ENCODE measurements at places on chromosomes 6 and 20. TPM values are rescaled to one million over a fixed set of nuclear protein-coding genes. Genes with fewer than 3 reads are reported as not detected.
A peak's percentile ranks its signal among the peaks of the same experiment; 100 is the strongest.

- no peaks in the 10 kb centered on the region for H3K4me1 ChIP-seq
- no peak for DNase-seq
- H3K27me3 ChIP-seq = no peaks in the 10 kb centered on the region
- H3K36me3 ChIP-seq = peaks cover 24% of the 10 kb centered on the region
- no peak overlapping the region for H3K4me3 ChIP-seq
These were observed 72.4 kb downstream of the SERAC1 start for GRCh38 chr6:158095671-158096070.

DNA sequence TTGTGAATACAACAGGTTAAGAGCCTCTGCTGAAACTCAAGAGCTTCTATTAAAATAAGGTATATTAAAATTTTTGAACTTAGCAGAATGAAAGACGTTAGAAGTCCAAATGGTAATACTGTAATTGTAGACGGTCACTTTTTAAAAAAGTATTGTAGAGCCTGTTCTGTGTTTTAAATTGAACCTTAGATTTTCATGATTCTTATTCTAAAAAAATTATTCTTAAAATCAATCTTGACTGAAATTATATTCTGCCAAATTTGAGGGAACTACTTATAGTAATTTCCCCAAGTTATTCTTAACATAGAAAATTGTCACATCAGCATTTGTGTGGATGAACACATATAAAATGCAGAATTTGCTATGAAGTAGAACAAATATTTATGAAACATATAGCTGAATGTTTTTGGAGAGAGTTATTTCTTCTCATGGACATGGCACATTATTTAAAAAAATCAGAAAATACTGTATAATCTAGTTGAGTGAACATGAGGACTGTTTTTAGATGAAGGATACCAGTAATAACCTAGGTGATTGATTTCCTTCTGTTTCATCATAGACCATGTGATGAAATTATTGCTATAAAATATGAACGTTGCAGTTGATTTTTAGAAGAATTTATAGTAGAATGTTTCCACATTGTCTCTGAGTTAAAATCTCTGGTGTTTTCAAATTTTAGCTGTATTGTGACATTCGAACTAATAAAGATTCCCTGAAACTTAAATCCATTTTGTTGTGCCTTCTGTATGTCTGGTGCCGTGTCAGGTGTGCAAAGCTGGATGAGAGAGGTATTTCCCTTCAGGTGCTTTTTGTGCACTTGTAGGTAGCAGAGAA lies 2.8 kb downstream of the TBPL1 start:
- peak overlapping the region; percentile 99 for H3K4me3 ChIP-seq
- H3K27me3 ChIP-seq = no peaks in the 10 kb centered on the region
- peaks cover 38% of the 10 kb centered on the region for H3K4me1 ChIP-seq

DNA sequence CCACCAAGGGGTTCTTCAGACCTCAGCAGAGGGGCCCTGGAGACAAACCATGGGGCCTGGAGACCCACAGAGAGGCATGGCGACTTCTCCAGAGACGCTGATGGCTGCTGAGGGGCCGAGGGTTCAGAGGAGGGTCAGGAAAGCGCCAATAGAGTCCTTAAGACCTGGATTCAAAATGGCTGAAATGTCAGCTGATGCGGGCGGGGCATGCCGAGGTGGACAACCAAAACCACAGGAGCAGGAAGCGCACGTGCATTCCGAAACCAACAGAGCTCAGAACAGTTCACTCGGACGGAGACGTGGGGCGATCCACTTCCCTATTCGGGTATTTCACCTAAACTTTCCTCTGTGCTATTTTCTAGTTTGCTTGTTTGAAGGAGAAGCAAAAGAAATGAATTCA lies 99.9 kb upstream of the RIN2 start:
- H3K27me3 ChIP-seq = peaks cover 5% of the 10 kb centered on the region
- peaks cover 23% of the 10 kb centered on the region for H3K4me1 ChIP-seq
- H3K27ac ChIP-seq = no peak overlapping the region
- no peak for DNase-seq
- H3K4me3 ChIP-seq = no peak overlapping the region
- H3K36me3 ChIP-seq = peaks cover 3% of the 10 kb centered on the region

- no peak overlapping the region for H3K27ac ChIP-seq
- no peak overlapping the region for H3K4me3 ChIP-seq
- H3K36me3 ChIP-seq = no peaks in the 10 kb centered on the region
- H3K27me3 ChIP-seq = peaks cover 3% of the 10 kb centered on the region
- DNase-seq = no peak
- peaks cover 14% of the 10 kb centered on the region for H3K4me1 ChIP-seq
These were observed 191.5 kb downstream of the CDH4 start for GRCh38 chr20:61443443-61444126.

- peaks cover 11% of the 10 kb centered on the region for H3K27me3 ChIP-seq
- no peak overlapping the region for H3K27ac ChIP-seq
- no peak for DNase-seq
- H3K4me3 ChIP-seq = no peak overlapping the region
These were observed 66.4 kb upstream of the PDE10A start for GRCh38 chr6:165729307-165729936.

- H3K4me3 ChIP-seq = no peak overlapping the region
- H3K27ac ChIP-seq = no peak overlapping the region
- peaks cover 17% of the 10 kb centered on the region for H3K4me1 ChIP-seq
- H3K27me3 ChIP-seq = no peaks in the 10 kb centered on the region
- peaks cover 3% of the 10 kb centered on the region for H3K36me3 ChIP-seq
These were observed 64.4 kb upstream of the NHSL1 start for GRCh38 chr6:138563650-138564049.

DNA sequence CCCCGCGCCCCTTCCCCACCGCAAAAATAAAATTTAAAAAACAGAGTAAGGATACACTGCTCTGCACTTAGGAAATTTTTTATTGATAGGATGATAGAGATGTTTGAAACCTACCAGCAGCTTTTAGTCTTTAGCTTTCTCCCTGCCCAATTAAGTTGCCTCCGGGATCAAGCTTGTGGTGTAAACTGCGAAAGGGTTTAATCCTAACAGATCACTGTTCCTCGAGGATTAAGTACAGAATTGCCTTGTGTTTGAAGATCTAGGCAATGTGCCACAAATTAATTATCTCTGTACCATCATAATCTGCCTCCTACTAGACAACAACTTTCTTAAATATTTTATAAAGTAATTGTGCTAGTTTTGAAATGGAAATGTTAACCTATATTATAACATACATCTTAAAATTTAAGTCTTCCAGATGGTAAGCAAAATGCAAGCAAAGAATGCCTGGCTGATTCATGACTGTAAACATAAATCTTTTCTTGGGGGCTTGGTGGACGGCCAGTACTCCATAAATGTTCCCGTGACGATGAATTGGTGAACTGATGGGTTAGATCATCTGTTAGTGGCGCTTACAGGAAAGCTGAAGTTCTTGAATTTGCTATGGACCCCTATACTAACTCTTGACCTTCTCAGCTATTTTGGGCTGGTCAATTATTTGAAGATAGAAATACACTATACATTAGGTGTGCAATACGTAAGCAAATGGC lies 58.0 kb upstream of the ARHGAP18 start:
- peak overlapping the region; percentile 89 for H3K4me3 ChIP-seq
- H3K36me3 ChIP-seq = no peaks in the 10 kb centered on the region
- no peak overlapping the region for H3K27ac ChIP-seq
- DNase-seq = no peak

GRCh38 chr6:85561750-85562357 lies 31.8 kb downstream of the SNX14 start:
- peaks cover 10% of the 10 kb centered on the region for H3K36me3 ChIP-seq
- no peak overlapping the region for H3K27ac ChIP-seq
- no peak overlapping the region for H3K4me3 ChIP-seq
- no peaks in the 10 kb centered on the region for H3K27me3 ChIP-seq

DNA sequence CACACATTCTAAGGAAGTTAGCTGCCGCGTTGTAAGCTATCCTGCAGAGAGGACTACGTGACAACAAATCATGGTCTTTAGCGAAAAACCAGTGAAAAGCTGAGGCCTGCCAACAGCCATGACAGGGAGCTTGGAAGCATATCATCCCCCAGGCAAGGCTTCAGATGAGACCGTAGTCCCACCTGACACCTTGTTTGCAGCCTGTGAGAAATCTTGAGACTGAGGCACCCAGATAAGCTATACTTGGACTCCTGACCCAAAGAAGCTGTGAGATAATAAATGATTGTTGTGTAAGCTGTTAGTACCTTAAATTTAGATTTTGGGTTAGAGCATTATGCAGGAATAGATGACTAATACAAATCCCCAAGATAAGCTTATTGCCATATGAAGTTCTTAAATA lies 45.4 kb upstream of the SENP6 start:
- no peaks in the 10 kb centered on the region for H3K4me1 ChIP-seq
- no peak overlapping the region for H3K4me3 ChIP-seq
- H3K27me3 ChIP-seq = no peaks in the 10 kb centered on the region
- no peaks in the 10 kb centered on the region for H3K36me3 ChIP-seq
- DNase-seq = no peak
- no peak overlapping the region for H3K27ac ChIP-seq

- peaks cover 26% of the 10 kb centered on the region for H3K27me3 ChIP-seq
- H3K36me3 ChIP-seq = no peaks in the 10 kb centered on the region
- H3K27ac ChIP-seq = no peak overlapping the region
- H3K4me3 ChIP-seq = no peak overlapping the region
- DNase-seq = no peak
These were observed 89.3 kb downstream of the RNASET2 start for GRCh38 chr6:166866839-166867637.

- no peaks in the 10 kb centered on the region for H3K4me1 ChIP-seq
- H3K27me3 ChIP-seq = no peaks in the 10 kb centered on the region
- H3K4me3 ChIP-seq = no peak overlapping the region
- H3K36me3 ChIP-seq = no peaks in the 10 kb centered on the region
- no peak overlapping the region for H3K27ac ChIP-seq
- DNase-seq = no peak
These were observed 97.2 kb upstream of the MAP7 start for GRCh38 chr6:136647363-136647852.

DNA sequence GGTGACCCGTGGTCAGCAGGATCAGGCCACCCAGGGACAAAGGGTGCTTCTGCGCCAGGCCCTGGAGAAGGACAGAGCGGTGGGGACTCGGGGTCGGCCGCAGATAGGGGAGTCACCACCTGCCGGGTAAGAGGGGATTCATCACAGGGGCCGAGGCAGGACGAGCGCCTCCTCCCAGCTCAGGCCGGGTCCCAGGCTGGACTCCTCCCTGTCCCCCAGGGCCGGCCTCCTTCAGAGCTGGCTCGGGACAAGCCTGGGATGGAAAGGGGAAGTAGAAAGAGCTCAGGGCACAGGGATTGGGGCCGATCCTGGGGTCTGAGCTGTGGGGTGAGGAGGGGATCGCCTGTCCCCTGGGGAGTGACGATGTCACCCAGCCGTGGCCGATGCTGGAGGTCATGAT lies 154.6 kb upstream of the PROKR2 start:
- H3K4me3 ChIP-seq = no peak overlapping the region
- H3K27me3 ChIP-seq = peaks cover 16% of the 10 kb centered on the region
- H3K27ac ChIP-seq = no peak overlapping the region
- H3K4me1 ChIP-seq = no peaks in the 10 kb centered on the region
- H3K36me3 ChIP-seq = no peaks in the 10 kb centered on the region

The TBP gene
- total RNA-seq = 20.8 TPM

The ZNF451 gene
- 68.4 TPM for total RNA-seq

The RHAG gene
- total RNA-seq = not detected

The GSTA2 gene
- total RNA-seq = 25.3 TPM
